T-helper 9 cell (primary cell): ENCODE measurements at places on chromosomes 1 and 21.

GRCh38 chr21:19523061-19523460 is 1119.5 kb upstream of the TMPRSS15 start:
- DNase-seq = no peak

GRCh38 chr1:159211331-159212136 is 6.9 kb downstream of the ACKR1 start:
- peak; percentile 39 for DNase-seq

- no peak for DNase-seq
Observed at GRCh38 chr1:214146523-214146922, 134.4 kb upstream of the SMYD2 start.

GRCh38 chr1:154327466-154328317 is 2.4 kb downstream of the ATP8B2 start:
- no peak for DNase-seq

DNA sequence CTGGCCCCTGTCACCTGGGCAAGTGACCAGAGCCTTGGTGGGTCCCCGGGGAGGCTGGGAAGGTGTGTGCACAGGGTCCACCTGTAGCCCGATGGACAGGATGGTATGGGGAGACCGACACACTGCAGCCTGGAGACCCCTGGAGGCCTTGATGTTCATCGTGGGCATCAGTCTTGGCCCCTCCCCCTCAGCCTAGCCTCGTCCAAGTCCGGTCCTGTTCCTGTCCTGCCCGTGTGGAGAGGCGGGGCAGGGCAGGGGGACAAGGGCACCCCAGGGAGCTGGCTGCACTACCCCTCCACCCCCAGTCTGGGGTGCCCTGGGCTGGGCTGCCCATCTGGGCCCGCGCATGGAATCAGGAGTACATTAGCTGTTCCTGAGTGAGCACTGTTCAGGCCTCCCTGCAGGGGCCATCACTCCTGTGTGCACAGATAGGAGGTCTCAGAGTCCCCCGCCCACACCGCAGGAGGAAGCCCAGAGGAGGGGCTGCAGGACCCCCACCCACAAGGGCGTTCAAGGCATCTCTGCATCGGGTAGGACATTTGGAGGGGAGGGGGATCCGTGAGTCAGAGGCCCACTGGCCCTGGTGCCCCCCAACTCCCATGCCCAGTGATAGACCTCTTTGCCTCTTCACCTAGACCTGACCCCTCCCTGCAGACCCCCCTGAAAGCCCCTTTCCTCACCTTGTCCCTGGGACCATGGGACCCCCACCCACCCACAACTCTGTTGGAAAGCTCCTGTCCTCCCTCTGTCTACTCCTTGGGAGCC is 63.2 kb downstream of the WNT9A start:
- DNase-seq = no peak
